ENCODE measurements at places on chromosomes 6 and 20.

DNA sequence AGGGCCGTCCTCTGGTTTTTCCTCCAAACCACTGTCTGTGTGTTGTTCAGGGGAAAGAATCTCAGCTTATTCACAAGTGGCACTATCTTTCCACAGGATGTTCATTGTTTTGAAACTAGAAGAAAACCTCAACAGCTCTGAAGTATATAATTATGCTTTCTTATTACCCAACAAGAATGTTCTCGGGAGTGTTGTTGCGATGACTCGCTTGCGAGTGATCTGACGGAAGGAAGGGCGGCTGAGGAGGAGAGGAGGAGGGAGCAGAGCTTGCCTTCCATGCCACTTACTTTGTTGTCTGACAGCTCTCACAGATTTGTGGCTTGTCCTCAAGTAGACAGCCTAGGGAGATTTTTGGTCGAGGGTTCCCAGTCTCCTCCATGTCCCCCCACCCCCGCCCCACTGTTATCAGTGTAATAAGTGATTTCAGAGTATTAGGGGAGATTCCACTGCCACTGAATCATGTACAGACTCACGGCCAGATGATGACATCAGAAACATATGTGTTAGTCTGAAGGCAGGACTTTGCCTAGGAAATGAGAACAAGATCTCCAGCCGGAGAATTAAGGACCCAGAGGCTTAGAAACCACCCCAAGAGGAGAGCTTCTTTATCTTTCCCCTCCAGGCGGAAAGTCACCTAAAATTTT is 80.7 kb upstream of the CCN6 start:
- DNase-seq = peak; percentile 64

DNA sequence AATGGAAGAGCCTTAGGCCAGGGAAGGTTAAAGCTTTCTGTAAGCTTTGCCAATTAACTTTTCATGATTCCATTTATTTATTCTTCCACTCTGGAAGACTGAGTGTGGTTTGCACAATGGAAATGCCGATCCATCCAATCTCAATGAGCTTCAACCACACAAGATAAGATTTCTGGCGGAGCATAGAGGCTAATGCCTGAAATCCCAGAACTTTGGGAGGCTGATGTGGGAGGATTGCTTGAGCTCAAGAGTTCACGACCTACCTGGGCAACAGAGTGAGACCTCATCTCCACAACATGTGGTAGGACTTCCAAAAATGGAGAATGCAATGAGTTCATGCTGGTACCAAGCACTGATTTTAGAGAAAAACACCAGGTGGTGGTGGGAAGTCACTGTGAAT is 6.2 kb downstream of the ENPP1 start:
- DNase-seq = no peak

DNA sequence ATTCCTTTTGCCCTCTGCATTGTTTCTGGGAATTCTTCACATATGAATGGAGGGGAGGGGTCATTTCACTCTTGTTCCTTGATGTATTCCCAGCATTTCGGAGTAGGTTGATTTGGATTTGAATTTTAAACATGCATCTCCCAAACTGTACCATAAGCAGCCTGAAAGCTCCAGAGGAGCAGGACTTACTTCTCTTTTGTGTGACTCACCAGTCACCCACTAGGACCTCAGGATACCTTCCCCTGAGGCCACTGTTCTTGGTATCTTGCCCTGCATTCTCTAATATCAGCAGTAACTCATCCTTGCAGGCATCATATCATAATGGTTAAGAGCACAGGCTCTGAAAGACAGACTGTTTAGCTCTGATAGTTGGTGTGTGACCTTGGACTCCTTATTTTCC is 703 bp downstream of the MRPL2 start:
- DNase-seq = no peak

DNA sequence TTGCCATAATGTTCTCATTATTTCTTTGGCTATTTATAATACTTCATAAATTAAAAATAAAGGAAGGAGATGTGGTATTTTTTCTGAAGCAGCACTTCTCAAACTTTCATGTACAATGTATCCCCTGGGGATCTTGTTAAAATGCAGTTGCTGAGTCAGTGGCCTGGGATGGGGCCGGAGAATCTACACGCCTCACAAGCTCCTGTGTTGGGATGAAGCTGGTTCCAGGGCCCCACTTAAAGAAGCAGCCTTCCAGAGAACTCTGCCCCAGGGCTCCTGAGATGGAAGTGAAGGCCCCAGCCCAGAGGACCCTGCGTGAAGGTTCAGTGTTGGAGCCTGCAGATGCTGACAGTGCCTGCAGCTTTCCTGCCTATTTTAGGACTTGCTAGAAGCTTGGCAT is 40.1 kb upstream of the SLC23A2 start:
- DNase-seq = no peak

GRCh38 chr6:45640081-45640491 is 262.4 kb upstream of the SUPT3H start:
- no peak for DNase-seq

DNA sequence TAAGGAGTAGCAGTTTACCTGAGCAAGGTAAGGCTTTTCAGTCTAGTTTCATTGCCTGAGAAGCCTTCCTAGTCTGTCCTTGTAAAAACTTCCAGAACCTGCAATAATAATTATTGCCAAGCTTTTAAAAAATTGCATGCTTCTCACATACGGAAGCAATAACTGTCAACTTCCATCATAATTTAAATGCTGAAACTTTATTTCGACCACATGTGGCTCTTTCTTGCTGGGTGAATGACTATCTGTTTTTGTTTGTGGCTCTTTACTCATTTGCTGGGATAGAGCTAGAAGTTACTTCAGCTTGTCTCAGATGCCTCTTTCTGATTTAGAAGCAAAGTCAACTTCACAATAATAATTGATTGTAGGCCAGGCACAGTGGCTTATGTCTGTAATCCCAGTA is 95.9 kb upstream of the COL21A1 start:
- DNase-seq = no peak

- DNase-seq = no peak
Measured at GRCh38 chr6:3566812-3567211, 110.0 kb upstream of the SLC22A23 start.

GRCh38 chr20:5122873-5123260 is 3.1 kb upstream of the PCNA start:
- DNase-seq = no peak

DNA sequence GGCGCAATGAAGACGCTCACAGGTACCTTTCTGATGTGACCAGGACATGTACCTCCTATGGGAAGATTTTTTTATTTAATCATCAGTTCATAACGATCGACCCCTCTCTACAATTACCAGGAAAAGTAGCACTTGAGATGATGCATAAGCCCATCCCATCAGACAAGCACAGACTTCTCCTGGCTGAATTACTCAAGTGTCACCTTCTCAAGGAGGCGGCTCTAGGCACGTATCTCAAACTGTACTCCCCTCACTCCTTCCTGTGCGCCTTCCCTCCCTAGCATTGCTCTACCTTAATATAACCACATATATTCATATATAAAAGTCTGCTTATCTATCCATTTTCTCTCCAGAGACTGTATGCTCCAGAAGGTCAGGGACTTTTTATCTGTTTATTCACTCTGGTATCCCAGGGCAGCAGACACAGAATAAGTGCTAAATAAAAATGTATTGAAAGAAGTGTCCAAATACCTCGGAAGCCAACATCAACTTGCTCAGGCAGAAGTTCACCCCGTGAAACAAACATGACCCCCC is 71.5 kb downstream of the CNKSR3 start:
- no peak for DNase-seq

GRCh38 chr6:44232676-44233566 is 9.5 kb downstream of the SLC29A1 start:
- DNase-seq = no peak

- DNase-seq = no peak
Measured at GRCh38 chr6:30681766-30682142, 4.7 kb downstream of the PPP1R18 start.

DNA sequence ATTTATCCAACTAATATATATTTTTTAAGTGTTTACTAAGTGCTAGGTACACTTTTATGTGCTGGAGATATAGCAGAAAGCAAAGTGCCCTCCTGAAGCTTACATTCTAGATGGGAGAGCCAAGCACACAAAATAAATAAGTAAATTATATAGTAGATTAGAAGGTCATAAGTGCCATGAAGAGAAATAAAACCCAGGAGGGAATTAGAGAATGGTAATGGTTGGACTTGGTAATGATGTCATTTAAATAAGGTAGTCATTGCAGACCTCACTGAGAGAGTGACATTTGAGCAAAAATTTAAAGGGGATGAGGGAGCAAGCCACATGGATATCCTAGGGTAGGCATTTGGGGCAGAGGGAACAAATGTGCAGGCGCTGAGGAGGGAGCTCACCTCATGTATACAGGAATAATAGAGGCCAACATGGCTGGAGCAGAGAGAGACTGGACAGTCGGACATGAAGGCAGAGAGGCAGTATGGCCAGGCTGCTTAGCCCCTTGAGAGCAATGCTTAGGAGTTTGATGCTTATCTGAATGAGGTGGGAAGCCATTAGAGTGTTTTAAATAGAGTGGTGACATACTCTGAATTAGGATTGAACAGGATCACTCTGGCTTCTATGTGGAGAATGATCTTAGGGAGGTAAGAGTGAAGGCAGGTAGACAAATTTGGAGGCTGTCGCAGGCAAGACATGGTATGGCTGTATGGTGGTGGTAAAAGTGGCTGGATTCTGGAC is 14.1 kb downstream of the DSE start:
- DNase-seq = no peak

DNA sequence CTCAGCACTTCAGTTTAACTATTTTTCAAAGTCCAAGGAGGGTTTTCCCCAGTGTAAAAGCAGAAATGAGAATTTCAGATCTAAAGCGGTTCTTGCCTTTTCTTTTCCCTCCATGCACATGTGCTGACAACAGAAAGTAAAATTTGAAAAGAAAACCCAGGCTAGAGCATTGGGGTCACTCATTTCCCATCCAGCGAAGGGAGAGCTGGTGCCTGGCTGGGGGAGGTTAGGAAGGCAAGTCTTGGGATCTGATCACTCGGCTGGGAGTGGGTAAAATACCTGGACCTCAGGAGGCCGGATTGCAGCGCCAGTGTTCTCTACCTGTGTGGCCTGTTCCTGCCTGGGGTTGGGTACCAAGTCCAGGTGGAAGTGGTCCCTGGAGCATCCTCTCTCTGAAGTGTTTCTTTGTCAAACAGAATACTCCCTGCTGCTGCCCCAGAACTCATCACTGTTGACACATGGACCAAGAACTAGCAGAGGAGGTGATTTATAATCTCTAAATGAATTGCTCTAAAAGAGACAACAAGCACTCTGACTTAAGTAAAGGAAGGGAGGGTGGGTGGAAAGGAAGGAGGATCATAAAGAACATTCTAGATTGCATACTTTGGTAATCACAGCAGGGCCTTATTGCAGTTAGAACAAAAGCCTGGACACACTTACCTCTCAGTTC is 136.0 kb downstream of the MTHFD1L start:
- no peak for DNase-seq

DNA sequence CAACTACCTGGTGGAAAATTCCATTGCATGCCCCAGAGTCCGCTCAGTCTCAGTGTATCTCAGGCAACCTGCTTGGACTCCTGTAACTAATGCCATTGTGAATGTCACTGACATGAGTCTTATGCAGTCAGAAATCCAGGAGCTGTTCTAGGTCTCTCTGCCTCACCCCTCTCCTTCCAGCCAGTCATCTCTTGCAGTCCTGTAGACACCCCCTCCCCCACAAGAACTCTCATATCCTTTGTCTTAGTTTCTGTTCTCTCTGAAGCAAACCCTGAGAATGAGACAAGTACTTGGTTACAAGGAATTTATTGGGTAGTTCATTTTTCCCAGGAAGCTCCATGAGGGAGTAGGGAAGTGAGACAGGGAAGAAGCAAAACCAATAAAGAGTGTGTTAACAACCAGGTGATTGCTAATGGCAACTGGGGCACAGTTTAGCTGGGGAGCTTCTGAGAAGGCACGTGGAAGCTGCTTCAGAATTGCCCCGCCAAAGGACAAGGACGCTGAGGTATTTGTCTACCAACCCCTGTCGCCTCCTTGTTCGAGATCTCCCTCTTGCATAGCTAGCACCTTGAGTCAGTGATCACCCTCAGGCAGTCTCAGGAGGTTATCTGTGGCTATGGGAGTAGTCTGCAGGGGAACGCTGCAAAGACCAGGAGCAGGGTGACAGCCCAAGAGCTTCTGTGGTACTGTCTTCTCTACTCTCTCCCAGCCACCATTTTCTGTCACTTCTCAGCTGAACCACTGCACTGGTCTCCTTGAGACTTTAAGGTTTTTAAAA is 911.4 kb upstream of the FLRT3 start:
- no peak for DNase-seq

DNA sequence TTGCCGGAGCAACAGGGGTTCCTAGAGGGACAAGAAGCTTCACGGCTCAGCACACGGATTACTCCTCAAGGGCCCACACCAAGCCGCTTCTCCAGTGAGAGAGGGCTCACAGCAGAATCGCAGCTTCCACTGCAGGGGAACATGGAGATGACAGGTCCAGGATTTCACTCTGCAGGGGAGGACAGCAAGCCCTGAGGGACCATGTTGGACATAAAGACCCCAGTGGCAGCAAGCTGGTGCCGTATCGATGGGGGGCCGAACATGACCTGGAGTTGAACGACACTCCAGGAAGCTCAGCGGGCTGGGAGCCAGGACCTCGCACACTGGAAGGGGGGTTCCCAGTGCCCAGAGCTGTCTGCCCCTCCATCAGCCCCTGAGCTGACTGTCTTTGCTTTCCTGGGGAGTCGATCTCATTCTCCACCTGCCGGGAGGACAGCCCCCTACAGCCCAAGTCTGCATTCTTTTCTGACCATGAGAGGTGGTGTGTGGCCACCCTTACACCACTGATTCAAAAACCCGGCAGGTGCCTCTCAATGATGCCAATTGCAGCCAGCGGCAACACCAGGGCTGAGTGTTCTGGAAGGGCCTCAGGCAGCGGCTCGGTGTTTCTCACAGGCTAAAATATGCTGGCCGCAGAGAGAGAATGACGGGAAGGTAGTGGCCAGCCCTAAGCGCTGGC is 194.5 kb upstream of the CDH4 start:
- DNase-seq = no peak

- no peak for DNase-seq
Measured at GRCh38 chr20:1206366-1207148, 3.3 kb downstream of the C20orf202 start.

DNA sequence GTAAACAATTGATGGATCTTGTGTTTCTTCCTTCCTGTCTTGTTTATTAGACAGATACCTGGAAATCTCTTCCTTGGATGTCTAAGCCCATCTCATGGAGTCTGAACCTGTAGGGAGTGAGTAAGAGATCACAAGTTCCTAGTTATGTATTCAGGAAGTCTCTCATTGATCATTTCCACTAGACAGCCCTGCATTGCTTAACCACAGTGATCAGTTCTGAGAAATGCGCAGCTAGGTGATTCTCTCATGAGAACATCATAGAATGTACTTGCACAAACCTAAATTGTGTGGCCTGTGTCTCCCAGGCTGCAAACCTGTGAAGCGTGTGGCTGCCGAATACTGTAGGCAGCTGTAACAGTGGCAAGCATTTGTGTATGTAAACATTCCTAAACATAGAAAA is 39.1 kb downstream of the FAM120B start:
- no peak for DNase-seq

- DNase-seq = no peak
Measured at GRCh38 chr6:9161731-9162130, 726.4 kb upstream of the SLC35B3 start.

DNA sequence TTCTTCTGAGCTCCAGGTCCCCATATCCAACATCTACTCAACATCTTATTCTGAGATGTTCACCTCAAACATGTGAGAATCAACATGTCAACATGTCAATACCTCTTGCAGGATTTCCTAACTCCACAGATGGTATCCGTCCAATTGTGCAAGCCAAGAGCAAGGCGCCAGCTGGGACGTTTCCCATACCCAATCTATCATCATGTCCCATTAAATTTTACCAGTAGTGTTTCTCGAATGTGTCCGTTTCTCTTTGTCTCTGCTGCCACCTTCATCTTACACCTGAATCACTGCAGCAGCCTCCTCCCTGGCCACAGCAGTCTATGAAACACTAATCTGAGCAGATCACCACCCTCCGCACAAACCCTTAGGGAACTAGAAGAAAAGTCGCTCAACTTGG is 78.0 kb upstream of the RPS6KA2 start:
- DNase-seq = no peak

Data from activated CD4-positive, alpha-beta T cell treated with anti-CD3 and anti-CD28 coated beads, Interleukin-2, amount 50 U/mL, for 48 hours (primary cell).